ENCODE measurements at places on chromosomes 2 and 18. TPM values are rescaled to one million over a fixed set of nuclear protein-coding genes. Genes with fewer than 3 reads are reported as not detected.
A peak's percentile ranks its signal among the peaks of the same experiment; 100 is the strongest.

DNA sequence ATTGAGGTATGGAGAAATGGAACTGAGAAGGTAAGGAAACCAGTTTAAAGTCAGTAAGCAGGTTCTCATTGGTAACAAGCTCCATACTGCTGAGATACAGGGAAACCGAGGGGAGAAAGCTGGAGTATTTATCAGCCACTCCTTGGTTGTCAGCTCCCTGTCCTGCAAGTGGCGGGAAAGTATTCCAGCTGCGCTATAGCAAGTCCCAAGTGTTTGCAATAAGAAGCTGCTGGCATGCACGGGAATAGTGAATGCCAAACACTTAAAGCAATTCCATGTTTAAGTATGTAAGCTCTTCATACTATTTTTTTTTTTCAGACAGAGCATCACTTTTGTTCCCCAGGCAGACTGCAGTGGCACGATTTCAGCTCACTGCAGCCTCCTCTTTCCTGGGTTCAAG is 1601.1 kb downstream of the SUCLG1 start:
- H3K4me1 ChIP-seq, result no peaks in the 10 kb centered on the region

DNA sequence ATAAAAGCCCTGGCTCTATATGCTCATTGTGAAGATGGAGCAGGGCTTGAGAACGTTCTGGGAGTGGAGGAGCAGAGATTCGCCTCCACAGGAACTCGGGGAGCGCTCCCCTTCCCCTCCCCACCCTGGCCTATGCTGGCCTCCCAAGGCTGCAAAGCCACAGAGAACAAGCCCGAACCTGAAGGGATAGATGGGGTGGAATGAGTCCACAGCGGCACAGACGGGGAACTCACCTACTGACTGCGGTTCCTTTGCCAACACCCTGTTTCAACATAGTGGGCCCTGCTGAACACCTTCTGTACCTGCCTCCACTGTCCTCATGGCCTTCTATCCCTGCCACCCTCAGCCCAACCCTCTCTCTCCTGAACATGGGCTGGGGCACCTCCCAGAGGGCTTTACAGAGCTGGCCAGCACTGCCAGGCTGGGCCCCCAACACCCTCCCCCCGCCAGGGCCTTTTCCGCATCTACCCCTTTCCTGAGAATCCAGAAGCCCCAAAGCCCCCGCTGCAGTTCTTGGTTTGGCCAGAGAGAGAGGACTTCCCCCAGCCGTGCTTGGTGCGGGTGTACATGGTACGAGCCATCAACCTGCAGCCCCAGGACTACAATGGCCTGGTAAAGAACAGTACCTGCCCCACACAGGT is 41.5 kb downstream of the LMAN2L start:
- no peaks in the 10 kb centered on the region for H3K4me1 ChIP-seq
- peaks cover 8% of the 10 kb centered on the region for H3K36me3 ChIP-seq
- H3K4me3 ChIP-seq, result no peak overlapping the region
- DNase-seq, result no peak
- no peaks in the 10 kb centered on the region for H3K27me3 ChIP-seq

DNA sequence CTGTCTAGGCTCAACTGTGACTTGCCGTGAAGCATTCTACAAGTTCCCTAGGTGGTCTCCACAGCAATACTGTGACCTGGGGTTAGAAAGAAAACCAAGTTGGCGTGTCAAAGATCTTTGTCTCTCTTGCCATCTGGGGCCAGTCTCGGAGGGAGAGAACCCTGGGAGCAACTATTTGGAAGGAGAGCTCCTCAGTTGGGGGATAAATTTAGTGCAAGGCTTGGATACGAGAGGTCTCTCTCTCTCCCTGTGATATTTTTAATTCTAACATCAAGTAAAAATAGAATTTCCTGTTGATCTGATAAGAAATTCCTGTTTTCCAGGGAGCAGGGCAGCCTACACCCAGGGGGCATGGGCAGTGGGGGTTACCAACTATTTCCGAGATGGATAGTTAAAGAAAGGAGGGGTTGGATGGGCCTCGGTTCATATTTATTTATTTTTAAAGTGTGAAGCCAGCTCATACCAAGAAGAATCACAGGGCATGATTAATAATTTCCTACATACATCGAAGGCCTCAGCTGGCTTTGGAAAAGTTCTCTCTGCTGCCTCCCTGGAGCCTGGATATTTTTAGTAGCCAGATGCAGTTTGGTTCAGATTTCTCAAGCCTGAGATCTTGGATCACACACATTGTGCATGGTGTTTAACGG is 62.8 kb downstream of the EHD3 start:
- no peak for DNase-seq
- H3K27me3 ChIP-seq, result no peaks in the 10 kb centered on the region
- H3K4me1 ChIP-seq, result no peaks in the 10 kb centered on the region
- peak overlapping the region; percentile 67 for H3K27ac ChIP-seq

- no peak overlapping the region for H3K4me3 ChIP-seq
- H3K27ac ChIP-seq, result peak overlapping the region; percentile 12
- DNase-seq, result no peak
- H3K4me1 ChIP-seq, result no peaks in the 10 kb centered on the region
These were observed 287.0 kb upstream of the SLC14A2 start for GRCh38 chr18:45328296-45328695.

DNA sequence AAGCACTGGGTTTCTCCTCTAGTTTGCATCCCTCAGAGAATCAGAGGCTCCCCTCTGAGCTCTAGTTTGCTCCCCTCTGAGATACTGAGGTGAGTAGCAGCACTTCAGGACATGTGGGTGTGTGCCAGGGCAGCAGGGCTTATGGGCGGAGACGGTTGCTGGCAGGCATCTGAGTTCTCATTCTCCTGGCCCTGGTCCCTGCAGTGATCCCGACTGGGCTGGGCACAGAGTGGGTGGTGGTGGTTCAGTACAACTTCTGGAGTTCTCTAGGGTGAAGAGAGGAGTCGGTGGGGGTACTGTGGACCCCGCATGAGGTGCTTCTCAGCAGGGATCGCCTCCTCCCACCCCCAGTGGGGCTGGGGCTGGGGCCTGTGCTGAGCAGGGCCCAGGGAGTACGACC is 47.9 kb downstream of the BOLA3 start:
- no peak overlapping the region for H3K27ac ChIP-seq
- H3K27me3 ChIP-seq, result no peaks in the 10 kb centered on the region
- peaks cover 18% of the 10 kb centered on the region for H3K36me3 ChIP-seq
- no peaks in the 10 kb centered on the region for H3K4me1 ChIP-seq

DNA sequence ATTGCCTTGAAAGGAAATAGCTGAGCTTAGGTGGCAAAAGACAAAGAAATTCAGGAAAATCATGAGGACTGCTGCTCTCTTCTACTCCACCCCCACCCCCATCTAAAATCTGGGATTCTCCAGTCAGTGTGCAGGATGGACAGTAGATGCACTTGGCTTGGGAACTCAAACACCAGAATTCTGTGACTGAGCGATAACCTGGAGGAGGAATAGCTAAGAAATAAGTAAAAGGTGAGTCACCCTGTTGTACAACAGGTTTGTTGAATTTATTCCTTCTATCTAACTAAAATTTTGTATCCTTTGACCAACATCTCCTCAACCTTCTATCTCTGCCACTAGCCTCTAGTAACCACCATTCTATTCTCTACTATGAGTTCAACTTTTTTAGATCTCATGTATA is 1029.9 kb upstream of the ACVR2A start:
- H3K27me3 ChIP-seq, result no peaks in the 10 kb centered on the region
- no peaks in the 10 kb centered on the region for H3K4me1 ChIP-seq
- no peak for DNase-seq
- H3K27ac ChIP-seq, result no peak overlapping the region
- no peak overlapping the region for H3K4me3 ChIP-seq

- no peak for DNase-seq
- peaks cover 18% of the 10 kb centered on the region for H3K36me3 ChIP-seq
- no peak overlapping the region for H3K4me3 ChIP-seq
- no peaks in the 10 kb centered on the region for H3K27me3 ChIP-seq
- H3K27ac ChIP-seq, result no peak overlapping the region
- H3K4me1 ChIP-seq, result no peaks in the 10 kb centered on the region
These were observed 15.8 kb downstream of the CWC22 start for GRCh38 chr2:179991344-179991743.

GRCh38 chr2:73931531-73932500 is 5.1 kb downstream of the DGUOK start:
- no peaks in the 10 kb centered on the region for H3K4me1 ChIP-seq
- H3K36me3 ChIP-seq, result peaks cover 9% of the 10 kb centered on the region
- no peaks in the 10 kb centered on the region for H3K27me3 ChIP-seq

DNA sequence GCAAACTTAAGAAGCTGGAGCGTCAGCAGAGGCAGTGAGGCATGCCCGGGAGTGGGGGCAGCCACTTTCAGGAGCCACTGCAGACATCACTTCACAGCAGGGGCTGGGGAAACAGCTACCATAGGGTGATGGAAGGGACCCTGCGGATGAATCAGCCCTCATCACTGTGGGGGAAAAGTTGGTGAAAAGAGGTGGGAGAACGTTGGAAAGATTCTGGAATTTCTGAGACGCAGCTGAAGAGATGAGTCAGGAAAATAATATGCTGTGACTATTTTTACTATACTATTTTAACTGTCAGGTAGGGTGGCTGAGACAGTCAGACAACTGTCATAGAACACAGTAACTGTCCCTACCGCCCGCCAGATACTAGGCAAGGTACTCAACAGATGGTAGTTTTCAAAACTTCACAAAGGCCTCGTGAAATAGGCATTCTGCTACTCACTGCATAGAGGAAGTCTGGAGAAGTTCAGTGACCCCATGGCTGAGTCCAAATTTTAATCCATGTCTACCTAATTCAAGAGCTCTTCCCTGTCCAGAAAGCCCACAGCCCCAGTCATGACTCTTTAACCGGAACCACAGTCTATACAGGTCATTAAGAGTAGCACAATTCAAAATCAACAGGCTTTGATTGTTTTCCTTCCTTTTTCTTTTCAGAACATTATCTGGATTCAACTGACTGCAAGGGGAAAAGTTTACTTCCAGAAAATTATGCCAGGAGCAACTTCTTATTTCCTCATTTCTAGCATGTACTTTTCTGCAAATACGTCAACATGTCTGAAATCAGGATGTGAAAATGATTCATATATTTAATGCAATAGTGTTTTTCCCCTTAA is 39.3 kb upstream of the EPB41L3 start:
- no peak overlapping the region for H3K27ac ChIP-seq
- DNase-seq, result no peak
- H3K4me3 ChIP-seq, result no peak overlapping the region
- no peaks in the 10 kb centered on the region for H3K36me3 ChIP-seq
- peaks cover 5% of the 10 kb centered on the region for H3K4me1 ChIP-seq

DNA sequence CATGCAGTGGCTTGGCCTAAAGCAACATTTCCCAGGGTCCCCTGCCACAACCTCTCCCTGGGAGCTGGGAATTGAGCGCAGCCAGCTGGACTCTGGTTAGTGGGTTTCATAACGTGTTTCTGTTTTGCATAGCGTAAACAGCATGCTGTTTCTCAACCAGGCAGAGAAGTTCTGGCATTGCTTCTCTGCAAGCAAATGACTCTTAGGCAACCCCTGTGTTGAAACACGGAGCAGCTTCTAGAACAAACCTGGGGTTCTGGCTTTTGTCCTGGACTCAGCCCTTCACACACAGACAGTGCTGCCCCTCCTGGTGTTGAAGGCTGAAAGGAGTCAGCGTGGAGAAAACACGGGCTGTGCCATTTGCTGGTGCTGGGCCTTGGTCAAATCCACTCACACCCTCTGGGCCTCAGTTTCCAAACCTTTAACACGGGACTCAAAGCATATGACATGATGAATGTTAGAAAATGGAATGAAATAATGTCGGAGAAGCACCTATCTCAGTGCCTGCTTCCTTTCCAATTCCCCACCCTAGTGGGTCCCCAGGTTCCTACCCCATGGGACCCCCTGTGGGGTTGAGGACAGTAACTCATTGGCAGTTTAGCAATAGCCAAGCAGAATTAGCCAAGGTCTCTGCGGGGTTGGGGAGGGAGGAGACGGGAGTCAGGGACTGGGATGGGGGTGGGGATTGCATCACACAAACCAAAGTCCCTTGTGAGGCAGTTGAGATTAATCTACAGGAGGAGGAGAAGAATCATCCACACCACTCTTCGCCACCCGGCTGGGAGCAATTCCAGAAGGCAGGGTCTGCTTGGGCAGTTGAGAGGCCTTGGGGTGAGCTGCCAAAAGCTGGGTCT is 30.2 kb upstream of the IL1R2 start:
- no peaks in the 10 kb centered on the region for H3K4me1 ChIP-seq
- no peaks in the 10 kb centered on the region for H3K27me3 ChIP-seq
- peak; percentile 93 for DNase-seq
- peak overlapping the region; percentile 84 for H3K27ac ChIP-seq

DNA sequence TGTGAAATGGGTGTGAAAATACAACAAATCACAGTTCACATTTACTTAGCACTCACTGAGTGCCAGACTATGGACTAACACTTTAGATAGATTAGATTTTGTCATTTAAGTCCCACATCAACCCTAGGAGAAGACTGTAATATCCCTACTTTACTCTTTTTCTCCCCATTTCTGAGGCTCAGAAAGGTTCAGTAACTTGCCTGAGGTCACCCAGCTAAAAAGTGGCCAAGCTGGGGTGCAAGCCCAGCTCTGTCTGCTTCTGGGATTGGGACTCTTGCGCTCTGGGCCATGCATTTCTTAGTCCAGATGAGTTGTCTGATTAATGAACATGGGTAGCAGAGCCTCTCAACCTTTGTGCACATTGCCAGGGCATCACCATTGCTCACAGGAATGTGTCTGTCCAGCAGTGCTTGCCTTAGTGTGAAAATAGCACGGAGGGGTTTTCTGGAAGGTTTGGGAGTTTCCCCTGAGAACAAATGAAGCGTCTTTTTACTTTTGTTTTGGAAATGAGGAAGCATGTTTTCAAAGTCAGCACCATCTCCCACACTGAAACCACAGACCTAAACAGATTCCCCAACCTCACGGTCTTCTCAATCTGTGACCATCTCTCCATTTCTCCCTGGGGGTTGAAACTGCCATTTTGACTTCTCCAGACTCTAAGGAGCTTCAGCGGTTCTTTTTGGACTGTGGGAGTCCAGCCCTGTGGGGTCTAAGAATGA is 31.9 kb downstream of the NRP2 start:
- no peak overlapping the region for H3K4me3 ChIP-seq
- peaks cover 8% of the 10 kb centered on the region for H3K4me1 ChIP-seq
- peak overlapping the region; percentile 36 for H3K27ac ChIP-seq
- H3K36me3 ChIP-seq, result no peaks in the 10 kb centered on the region
- DNase-seq, result no peak

GRCh38 chr2:64457524-64457923 is 3.6 kb downstream of the LGALSL start:
- H3K36me3 ChIP-seq, result peaks cover 27% of the 10 kb centered on the region
- H3K4me3 ChIP-seq, result no peak overlapping the region
- no peaks in the 10 kb centered on the region for H3K27me3 ChIP-seq
- peaks cover 29% of the 10 kb centered on the region for H3K4me1 ChIP-seq

- H3K27me3 ChIP-seq, result no peaks in the 10 kb centered on the region
- no peak overlapping the region for H3K27ac ChIP-seq
- DNase-seq, result no peak
- no peaks in the 10 kb centered on the region for H3K4me1 ChIP-seq
These were observed 4.3 kb downstream of the REL start for GRCh38 chr2:60885683-60886082.

Gene WNT10A
- 1.2 TPM for total RNA-seq

Gene AMER3
- total RNA-seq, result not detected

Gene SERPINB10
- 0.47 TPM for total RNA-seq

Gene QPCT
- total RNA-seq, result 1.1 TPM

Gene TAF1B
- 4.0 TPM for total RNA-seq

Gene MFSD2B
- total RNA-seq, result not detected

Gene REG1B
- not detected for total RNA-seq

Gene SERPINB8
- 8.4 TPM for total RNA-seq
